ENCODE measurements at places on chromosomes 13 and 19.

DNA sequence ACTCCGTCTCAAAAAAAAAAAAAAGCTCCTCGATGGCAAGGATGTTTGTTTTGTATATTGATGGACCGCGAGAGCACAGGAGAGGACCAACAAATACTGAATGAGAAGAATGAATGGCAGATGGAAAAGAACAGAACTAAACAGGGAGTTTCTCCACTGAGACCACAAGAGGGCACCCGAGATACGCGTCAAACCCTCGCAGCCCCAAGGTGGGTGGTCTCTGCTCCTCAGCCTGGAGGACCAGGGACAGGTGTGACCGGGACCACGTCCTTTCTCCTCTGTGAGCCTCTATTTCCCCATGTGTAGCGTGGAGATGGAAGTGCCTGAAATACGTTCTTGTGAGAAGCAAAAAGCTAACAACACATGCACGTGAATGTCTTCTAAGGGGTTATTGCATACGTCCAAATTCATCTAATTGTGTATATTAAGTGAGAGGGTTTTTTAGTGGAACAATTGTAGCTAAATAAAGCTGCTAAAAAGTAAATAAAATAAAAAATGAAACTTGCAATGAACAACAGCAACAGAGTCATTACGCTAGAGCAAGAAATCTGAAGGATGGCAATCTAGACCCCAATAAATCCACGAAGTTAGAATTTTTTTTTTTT, 8.3 kb upstream of the CDC42EP5 start:
- peak; percentile 76 for DNase-seq

DNA sequence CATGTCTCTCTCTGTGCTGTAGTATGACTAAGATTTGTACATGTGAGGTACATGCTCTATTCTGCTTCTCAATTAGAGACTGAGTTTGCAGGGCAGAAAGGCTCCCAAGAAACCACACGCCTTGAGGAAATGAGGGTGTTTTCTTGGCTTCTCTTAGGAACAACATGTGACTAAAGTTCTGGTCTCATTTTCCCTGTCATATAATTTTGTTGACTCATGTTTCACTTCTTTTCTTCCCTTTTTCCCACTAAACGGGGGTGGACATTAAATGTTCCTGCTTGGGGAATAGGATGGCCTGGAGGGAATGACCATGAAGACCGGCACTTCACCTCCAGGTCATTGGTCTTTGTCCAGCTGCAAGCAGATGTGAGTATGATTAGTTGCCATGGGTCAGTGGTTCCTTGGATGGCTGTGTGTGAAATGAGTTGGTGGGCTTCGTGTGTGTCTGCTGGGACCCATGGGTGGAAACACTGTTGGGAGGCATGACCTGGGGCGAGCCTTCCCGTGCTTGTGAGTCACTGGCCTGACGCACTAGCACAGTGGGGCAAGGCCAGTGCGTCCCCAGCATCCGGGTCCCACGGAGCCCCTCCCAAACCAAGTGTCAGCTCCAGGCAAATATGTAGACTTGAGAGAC, 56.6 kb downstream of the COL4A1 start:
- no peak for DNase-seq

DNA sequence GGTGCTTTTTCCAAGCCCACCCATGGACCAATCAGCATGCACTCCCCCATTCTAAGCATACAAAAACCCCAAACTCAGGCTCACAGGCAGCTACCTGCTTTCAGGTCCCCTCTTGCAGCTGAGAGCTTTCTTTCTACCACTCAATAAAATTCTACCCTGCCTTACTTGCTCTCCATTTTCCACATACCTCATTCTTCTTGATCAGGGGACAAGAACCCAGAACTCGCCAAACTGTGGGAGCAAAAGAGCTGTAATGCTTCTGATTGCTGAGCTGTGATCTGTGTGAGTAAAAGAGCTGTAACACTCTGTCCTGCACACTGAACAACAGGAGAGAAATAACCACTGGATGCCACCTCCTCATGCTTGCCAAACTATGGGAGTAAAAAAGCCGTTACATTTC, 972.1 kb downstream of the SLITRK5 start:
- no peak for DNase-seq

DNA sequence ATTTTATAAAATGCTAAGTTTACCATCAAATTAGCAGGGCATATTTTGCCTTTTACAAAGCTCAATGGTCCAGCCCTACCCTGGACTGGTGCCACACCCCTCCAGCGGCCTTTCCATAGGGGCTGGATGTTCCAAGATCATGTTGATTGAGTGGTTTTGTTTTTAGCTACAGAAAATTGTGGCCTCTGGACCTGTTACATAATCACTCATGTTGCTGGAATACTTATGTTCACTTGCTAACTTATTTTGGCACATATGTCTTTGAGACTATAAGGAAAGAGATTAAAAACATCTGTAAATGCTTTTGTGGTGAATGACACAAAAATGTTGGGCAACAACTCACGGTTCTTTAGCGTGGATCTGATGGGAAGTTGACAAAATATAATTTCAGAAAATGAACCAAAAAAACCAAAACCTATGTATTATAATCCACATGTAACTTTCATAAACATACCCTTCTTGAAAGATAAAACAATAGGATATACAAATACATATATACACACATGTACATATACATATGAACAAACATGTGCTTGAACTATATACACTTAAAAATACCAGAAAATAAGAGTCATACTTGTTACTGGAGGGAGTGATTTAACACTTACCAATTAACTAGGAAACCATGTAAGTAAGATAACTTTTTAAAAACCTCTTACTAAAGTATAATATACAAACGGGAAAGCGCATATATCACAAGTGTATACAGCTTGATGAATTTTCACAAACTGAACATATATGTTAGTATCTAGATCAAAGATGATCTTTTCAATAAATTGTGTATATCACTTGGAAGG, 46.6 kb upstream of the SLC15A1 start:
- DNase-seq: no peak

DNA sequence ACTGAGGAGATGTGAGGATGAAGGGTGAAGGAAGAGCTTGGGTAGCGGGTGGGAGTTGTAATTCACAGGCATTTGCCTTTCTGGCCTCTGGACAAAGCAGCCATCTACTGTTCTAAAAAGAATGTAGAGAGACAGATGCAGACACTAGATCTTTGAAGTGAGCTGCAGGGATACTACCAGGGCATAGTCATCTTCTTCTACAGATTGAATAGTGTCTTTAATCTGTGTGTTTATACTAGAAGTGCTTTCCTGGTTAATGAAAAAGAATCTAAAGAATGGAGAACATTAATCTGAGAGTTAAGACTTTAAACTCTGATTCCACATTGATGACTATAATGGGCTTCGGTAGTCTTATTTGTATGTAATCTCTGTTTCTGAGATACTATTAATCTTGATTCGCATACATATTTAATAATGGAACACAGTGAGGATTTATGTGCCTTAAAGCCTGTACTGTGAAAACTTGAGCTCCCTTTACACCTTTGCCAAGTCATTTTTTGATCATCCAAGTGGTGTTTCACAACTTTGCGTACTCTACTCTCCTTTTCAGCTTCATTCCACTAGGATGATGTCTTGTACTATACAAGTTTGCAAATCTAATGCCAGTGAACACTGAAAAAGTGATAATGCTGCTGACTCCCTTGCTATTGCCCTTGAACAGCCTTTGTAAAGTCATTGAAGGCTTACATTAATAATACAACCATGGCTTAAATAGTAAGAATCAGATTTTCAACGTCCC, 2199.4 kb upstream of the PCDH20 start:
- no peak for DNase-seq

- DNase-seq: no peak
Measured at GRCh38 chr13:86731987-86732386, 932.8 kb upstream of the SLITRK6 start.

- no peak for DNase-seq
Measured at GRCh38 chr13:78714717-78715116, 55.8 kb upstream of the OBI1 start.

DNA sequence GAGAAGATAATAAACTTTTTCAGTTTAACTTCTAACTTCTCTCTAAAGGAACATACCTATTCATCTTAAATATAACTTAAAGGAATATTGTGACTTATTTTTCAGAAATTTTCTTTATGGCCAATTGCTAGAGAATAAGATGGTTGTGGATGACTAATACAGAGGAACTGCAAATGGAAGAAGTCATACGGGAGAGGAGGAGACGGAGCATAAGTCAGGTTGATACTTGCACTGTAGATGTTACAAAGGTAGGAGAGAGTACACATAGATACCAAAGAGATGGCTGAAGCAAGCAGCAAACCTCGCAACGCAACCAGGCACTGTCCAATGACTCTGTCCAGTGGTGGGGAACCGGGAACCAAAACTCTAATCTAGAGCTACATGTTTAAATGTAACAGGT, 963.4 kb downstream of the PCDH9 start:
- DNase-seq: no peak

DNA sequence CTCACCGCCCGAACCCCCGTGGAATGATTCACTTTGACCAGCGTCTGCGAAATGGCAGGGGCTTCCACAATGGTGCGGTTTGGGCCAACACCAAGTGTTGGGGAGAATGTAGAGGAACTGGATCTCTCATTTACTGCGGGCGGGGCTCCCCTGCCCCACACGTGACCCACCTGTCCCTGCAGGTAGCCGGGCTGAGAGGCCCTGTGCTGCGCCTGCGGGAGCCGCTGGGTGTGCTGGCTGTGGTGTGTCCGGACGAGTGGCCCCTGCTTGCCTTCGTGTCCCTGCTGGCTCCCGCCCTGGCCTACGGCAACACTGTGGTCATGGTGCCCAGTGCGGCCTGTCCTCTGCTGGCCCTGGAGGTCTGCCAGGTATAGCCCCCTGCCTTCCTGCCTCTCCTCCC, 5.8 kb upstream of the FLT3LG start:
- no peak for DNase-seq

DNA sequence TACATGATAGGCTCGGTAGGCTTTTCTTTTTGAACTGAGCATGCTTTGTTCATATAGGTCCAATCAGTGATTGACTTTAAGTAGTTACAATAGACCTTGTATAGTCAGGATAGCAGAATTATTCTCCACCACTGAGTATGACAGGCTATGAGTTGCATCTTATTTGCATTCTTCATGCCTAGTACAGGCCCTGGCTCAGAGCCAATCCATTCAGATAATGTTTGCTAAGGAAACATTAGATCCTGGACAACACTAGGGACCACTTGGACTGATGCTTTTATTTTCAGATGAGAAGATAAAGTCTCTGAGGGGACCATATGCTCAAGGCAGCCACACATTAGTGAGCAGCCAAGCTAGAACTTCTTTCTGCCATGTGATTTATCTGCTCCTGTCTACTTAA, 133.9 kb downstream of the KL start:
- no peak for DNase-seq

- DNase-seq: no peak
Measured at GRCh38 chr19:12996406-12997094, 1.3 kb downstream of the NFIX start.

DNA sequence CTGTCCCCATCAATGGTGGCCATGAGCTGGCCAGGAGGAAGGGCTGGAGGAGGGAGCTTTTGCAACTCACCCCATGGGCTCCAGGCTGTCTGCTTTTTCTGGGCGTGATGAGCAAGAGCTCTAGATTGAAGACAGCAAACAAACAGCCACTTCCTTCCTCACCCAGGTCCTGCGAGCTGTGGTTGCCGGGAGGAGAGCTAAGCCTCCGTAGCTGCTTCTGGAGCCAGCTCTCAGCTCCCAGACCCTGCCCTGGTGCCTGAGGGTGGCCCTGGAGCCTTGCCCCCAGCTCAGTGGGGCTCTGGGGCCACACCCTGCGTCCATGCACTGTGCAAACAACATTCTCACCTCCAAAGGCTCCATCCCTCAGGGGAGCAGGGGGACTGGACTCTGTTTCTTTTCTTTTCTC, 6.2 kb downstream of the MYO1F start:
- DNase-seq: peak; percentile 92

DNA sequence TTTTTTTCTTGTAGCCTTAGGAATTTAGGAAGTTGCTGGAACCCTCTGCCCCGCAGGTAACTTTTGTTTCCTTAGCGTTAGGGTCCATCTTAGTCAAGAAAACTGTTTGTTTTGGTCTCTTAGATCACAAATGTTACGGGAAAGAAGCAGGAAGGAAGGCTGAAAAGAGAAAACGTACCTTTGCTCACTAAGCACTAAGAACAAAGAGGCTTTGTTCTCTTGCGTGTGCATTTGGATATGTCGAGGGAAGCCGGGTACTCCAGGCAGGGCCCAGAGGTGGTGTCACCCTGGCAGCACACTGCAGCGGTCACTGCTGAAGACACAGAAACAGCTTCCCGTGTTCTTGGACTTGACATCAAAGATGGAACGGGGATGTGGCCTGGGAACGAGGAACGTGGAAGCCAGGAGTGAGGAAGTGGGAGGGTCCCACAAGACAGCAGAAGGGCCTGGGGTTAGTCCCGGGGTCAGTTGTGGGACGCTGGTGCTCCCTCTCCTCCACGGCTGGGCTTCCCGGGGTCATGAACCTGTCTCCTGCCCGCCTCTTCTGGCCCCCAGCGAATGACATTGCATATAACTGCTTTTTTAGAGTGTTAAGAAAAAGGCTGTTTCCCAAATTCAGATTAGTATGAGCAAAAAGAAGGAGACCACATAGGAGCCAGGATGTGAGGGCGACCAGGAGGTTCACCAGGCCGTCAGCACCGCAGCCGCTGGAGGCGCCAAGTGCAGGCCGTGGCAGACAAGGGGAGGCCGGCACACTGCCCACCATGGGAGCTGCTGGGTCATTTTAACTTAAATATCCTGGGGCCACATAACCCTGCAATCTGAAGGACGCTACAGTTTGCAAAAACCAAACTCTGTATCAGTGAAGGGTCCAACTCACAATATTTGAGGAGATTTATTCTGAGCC, 31.6 kb downstream of the ATP11A start:
- no peak for DNase-seq

DNA sequence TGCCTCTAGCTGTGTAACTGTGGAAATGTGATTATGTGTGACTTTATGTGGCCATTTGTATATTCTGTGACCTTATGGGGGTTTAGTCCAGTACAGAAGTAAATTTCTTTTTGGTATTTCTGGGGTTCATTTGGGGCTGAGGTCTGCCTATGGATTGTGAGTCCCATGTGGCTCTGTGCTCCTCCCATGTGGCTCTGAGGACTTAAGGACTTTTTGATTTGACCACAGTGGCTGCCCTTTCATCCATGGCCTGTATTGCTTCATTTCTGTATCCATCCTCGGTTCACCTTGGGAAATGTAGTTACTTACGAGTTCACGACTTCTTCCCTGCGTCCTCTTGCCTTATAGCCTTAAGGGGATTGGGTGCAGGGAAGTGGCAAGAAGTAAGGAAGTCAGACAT, 1.0 kb downstream of the ZNF420 start:
- peak; percentile 8 for DNase-seq

DNA sequence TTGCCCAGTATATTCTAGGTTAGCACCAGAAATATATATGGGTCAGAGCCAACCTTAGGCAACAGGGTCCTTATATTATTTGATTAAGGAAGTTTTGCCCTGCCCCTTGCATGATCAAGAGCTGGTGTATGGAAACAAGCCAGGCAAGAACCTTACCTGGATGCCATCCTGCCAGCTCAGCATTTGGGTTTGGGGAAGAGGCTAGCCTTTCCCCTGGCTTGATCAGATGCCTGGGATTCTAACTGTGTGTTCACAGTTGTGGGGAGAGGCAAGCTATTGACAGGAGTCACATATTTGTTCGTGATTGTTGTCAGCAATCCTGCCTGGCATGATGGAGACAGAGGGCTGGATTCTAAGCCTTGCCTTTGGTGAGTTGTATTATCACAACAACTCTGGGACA, 260.0 kb upstream of the DACH1 start:
- no peak for DNase-seq

Data from Kasumi-1 (cell line).